ENCODE measurements at places on chromosomes 5 and 9.

- DNase-seq, result peak; percentile 57
Measured at GRCh38 chr5:140073296-140073695, 30.2 kb upstream of the NRG2 start.

DNA sequence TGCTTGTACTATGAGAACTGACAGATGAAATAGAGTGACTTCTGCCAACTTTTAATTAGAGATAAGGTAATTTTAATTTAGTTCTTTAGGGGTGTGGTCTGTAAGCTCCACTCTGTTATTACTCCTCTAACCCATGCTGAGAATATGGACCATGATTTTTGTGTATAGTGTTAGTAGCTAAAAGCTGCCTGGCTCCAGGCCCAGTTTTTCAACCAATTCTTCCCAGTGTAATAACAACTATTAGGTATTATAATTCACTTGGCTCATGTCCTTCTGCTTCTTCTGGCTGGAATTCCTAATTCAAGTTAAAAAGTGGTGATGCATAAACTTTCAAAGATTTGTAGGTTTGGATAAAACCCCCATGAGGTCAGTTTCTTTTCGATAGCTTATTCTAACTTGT, 216.3 kb downstream of the ISL1 start:
- no peak for DNase-seq

- no peak for DNase-seq
Measured at GRCh38 chr5:57094753-57095683, 78.8 kb upstream of the GPBP1 start.

- DNase-seq, result no peak
Measured at GRCh38 chr5:77623203-77623740, 15.2 kb downstream of the OTP start.

DNA sequence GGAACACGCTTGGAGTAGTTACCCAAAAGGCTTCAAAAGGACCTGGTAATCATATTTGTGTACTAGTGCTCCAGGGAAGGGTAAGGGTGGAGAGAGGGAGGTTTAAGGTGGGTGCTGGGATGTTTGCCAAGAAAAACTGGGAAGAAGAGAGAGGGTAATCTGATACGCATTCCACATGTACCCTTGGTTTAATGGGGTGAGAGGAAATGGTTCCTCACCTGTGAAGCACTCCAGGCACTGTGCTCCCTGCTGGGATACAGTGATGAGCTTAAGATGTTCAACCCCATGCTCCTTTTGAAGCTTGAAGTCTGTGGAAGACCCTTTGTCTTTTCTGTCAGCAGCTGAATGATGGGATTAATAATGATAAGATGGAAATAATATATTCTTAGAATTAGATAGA, 98.4 kb downstream of the COX7C start:
- no peak for DNase-seq

- DNase-seq, result no peak
Measured at GRCh38 chr9:93467462-93467861, 14.1 kb upstream of the FAM120AOS start.

DNA sequence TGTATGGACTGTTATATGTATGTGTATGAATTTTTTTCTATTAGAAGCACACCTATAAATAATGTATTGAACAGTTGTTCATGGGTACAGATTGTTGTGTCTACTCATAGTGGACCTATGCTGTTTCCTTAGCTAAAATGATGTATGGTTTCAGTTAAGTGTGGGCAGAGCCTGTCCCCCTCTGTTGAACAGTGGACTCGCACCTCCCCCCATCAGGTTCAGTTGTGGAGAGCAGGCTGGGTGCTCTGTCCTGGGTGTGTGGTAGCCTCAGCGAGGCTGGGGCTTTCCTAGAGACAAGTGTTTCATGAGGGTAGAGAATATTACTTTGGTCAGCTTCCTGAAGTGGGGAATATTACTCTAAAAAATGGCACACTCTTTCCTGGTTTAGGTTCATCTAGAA, 47.4 kb upstream of the LRRTM2 start:
- DNase-seq, result no peak

- DNase-seq, result peak; percentile 38
Measured at GRCh38 chr9:110815361-110815760, 146.8 kb downstream of the MUSK start.

DNA sequence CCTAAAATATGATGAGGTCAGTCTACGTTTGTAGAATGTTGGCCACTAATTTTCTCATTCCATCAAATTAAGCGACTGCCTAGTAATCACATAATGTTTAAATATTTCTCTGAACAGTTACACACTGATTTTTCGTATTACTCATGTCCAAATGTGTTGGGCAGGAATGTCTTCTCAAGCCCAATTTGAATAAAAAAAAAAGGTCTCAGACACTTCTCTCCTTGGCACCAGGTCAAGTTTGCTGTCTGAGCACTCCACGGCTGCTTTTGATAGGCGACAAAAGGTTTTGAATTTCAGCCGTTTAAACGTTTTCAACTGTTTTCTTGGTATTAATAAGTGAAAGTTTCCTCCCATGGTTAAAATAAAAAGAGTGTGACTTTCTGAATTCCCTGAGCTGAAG, 542.1 kb downstream of the IRX1 start:
- no peak for DNase-seq

DNA sequence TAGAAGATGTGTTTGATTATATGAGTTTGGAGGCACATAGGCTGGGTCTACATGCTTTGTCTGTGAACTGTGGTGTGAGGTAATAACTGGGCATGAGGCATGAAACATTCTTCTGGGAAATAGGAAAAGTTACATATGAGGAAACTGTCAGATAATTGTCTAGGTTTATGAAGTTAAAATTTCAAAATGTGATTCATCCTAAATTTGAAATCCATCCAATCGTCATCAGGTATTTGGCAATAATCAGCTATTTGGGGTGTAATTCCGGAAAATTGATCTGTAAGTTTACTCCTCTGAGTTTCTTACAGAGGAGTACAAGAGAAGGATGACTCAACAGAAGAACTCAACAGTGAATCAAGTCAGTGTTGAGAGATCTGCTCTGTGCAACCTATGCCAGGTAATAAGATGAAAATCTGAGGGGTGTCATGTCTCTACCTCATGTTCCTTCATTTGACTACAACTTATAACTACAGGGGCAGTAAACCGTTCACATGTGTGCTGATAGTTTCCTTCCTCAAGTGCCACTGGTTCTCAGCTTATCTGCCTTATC, 1171.6 kb upstream of the CDH18 start:
- DNase-seq, result no peak

- DNase-seq, result no peak
Measured at GRCh38 chr5:76473661-76474060, 70.6 kb downstream of the IQGAP2 start.

DNA sequence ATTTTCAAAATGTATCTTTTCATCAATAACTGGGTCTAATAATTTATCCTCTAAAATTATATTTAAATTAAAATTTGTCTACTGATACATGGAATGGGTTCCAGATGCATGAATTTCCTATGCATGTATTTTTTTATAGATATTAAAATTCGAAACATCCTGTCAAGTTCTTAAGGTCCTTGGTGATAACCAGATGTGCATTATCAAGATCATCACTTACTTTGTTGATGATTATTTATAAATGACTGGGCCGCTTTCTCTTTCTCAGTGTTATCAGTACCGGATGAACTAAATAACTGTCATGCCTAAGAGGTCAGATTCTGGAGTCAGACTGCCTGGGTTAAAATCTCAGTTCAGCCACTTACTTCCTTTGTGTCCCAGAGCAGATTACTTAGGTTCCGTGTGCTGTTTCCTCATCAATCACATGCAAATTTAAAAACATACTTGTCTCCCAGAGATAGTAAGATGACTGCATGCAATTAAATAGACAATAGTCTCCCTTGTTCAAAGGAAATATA, 124.3 kb downstream of the TEX10 start:
- DNase-seq, result no peak

- DNase-seq, result no peak
Measured at GRCh38 chr9:109918339-109919163, 138.6 kb downstream of the PALM2AKAP2 start.

DNA sequence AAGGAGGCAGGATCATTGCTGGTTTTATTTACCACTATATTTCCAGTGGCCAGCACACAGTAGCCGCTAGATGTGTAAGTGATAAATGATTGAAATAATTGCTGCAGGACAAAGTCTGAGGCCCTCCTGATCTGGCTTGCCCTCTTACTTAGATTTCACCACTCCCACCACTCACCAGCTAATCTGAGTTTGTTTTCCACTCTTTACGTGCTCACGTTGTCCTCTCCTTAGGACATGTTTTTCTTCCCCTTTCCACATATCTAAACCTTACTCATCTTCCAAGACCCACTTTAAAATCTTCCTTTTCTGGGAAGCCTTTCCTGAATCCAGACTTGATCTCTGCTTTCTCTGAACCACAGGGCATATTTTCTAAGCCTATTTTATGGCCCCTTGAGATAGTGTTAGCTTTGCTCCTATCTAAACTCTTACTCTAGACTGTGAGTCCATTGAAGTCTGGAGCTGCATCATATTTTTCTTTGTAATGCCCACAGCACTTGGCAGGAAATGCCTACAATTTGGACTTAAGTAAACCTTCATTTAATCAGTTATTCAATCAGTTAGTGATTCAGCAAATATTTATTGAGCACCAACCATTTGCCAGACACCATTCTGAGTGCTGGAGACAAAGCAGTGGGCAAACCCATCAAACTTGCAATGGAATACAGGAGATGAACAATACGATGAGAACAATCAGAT, 2.4 kb downstream of the TLR4 start:
- DNase-seq, result no peak

- DNase-seq, result no peak
Measured at GRCh38 chr5:68187268-68188055, 28.1 kb upstream of the PIK3R1 start.

DNA sequence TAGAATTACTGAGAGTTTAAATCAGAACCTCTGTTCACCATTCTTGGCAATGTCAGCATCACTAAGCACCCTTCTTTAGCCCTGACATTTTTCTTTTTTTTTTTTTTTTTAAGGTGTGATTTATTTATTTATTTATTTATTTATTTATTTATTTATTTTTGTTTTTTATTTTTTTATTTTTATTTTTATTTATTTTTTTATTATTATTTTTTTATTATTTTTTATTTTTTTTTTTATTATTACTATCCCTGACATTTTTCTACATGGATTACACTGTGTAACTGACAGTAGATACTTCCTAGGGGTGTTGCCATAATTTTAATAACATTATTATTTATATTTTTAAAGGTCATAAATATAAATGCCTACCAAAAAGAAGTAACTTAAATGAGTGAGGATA, 47.0 kb upstream of the TRPM3 start:
- DNase-seq, result no peak

DNA sequence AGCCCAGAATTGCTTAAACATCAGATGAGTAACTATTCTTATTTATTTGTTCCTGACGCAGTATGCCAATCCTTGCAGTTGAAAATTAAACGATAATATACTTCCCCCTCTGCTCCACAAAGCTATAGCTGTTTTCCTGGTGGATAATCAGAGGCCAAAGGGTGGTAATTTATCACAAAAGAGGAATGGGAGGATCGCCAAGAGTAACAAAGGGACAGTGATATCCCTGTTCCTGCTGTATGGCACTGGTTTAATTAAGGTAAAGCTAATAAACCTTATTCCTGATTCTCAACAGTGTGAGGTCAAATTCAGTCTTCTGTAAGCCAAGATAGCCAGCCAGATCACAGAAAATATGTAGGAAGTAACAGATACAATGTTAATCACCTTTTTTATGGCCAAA, 33.4 kb upstream of the PTGER4 start:
- DNase-seq, result no peak

- DNase-seq, result no peak
Measured at GRCh38 chr5:179287631-179288030, 57.6 kb downstream of the ADAMTS2 start.

GRCh38 chr9:136268318-136268717, 22.7 kb upstream of the QSOX2 start:
- peak; percentile 11 for DNase-seq

DNA sequence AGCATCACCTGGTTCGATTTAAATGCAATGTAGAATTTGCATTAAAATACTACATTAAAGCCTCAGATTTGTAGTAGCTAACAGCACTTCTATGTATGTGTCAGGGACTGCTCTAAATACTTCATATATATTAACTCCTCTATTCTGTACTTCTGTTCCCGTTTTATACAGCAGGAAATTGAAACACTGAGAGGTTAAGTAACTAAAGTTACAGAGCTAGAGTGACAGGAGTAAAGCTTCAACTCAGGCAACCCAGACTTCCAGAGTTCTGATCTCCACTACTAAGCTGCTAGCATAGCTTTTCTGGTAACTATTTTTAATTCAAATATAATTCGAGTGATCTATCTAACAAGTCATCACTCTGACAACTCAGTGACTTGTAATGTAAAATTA, 619 bp upstream of the APC start:
- DNase-seq, result no peak

DNA sequence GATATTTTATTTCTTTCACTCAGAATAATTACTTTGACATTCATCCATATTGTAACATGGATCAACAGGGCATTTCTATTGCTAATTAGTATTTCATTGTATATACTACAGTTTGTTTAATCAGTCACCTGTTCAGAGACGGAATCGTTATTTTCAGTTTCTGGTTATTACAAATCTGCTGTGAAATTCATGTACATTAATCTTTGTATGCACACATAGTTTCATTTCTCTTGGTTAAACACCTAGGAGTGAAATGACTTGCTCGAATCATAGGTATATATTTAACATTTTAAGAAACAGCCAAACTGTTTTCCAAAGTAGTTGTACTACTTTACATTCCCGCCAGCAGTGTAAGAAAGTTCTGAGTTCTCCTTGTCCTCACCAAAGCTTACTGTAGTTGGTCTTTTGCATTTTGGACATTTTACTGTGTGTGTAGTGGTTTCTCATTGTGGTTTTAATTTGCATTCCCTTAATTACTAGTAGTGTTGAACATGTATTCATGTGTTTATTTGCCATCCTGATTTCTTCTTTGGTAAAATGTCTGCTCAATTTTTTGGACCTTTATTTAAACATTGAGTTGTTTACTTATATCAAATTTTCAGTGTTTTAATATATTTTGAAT, 198.2 kb downstream of the SAXO1 start:
- DNase-seq, result no peak

- peak; percentile 62 for DNase-seq
Measured at GRCh38 chr9:33852216-33852826, 35.4 kb downstream of the UBE2R2 start.

- no peak for DNase-seq
Measured at GRCh38 chr5:23139338-23140171, 286.4 kb upstream of the CDH12 start.

- peak; percentile 68 for DNase-seq
Measured at GRCh38 chr5:1793966-1794900, 5.4 kb downstream of the MRPL36 start.

GRCh38 chr5:59506285-59506877, 387.1 kb downstream of the PDE4D start:
- peak; percentile 45 for DNase-seq

DNA sequence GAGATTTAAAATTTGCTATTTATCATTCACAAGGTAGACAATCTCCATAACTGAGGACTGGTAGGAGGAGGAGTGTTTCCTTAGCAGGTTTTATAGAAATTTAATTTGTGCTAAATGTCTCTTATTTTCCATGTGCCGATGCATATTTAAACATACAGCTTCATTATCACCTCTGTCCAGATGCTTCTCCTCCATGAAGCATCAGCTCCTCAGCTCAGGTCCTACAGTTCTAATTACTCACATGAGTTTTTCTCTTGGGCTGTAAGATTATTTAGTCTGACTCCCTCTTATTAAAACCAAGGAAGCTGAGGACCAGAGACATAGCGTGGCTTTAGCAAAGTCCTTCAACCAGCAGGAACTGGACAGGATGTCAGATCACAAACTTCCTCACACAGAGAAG, 300.2 kb upstream of the PANK3 start:
- DNase-seq, result no peak

GRCh38 chr9:135961811-135962695, 880 bp upstream of the UBAC1 start:
- DNase-seq, result no peak

Data from fibroblast of the aortic adventitia (primary cell).